Activated B cell treated with CpG ODN at 0.5 μM for 24 hours (primary cell): ENCODE measurements at places on chromosomes 7 and 10. TPM values are rescaled to one million over a fixed set of nuclear protein-coding genes. Genes with fewer than 3 reads are reported as not detected.
A peak's percentile ranks its signal among the peaks of the same experiment; 100 is the strongest.

MRPS33 gene
- 37.5 and 46.4 TPM in 2 replicates for total RNA-seq

ACBD7 gene
- not detected in 2 replicates for total RNA-seq

HACD1 gene
- total RNA-seq: 1.8 and 2.6 TPM in 2 replicates

DNA sequence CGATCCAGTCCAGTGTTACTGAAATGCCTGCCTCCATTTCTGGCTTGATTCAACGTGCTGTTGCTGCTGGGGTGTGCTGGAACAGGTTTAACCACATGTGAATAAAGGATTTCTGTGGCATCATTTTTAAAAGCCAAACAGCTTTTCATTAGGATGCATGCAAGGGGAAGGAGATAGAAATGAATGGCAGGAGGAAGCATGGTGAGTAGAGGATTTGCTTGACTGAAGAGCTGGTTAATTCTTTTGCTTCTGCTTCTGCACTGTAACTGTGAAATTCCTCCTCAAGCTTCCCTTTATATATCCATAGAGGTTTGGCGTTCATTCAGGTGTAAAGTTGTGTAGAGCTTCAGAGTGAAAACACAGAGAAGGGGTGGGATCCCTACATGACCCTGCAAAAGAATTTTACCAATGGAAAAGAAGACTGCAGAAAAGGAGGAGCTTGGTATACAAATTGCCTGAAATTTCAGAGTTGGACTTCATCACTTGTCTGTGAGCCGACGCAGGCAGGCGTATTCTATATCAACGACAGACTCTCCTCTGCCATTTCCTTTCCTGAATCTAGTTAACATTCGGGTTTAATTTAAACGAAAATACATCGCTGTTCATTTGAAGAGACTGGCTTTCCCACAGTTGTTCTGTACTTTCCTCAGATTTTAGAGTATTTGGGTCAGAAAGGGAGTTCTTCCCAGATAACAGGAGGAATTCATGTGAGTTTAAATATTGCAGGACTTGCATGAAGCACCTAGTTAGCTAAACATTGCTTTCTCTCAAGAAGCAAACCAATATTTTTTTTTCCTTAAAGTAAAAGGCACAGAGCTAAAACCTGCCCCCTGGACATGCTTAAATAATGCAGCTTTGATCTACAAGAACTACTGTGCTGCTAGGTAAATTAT lies at the start of gene SOSTDC1:
SOSTDC1 (minus strand) TSS at position 270 of the 893 bp plus-strand sequence; CDS start at position 200, 70 bp downstream.
- H3K4me1 ChIP-seq: no peaks in the 10 kb centered on the region
- H3K27ac ChIP-seq: no peak within 1 kb of the TSS
- H3K27me3 ChIP-seq: peaks cover 4% of the 10 kb centered on the region

DNA sequence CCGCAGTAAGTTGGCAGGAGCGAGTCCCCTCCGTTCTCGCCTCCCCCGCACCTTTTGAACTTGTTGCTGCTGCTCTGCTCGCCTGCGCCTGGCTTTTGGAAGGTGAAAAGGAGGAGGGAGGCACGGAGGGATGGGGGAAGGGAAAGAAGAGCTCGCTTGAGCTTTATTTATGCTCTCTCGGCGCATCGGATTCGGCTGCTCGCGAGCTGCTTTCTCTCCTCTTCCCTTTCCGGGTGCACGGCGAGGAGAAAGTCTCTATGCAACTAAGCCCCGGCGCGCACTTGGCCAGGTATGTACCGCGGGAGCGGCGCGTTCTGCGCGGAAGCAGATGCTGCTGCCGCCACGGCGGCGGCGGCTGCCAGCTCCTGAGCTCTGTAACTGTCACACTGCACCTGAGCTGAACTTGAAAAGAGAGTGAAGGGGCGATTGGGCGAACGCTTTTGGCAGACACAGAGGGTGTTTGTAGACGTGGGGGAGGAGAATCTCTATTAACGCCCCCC lies 551 bp downstream of the KCND2 start:
- no peak overlapping the region for H3K27ac ChIP-seq
- H3K4me1 ChIP-seq: peaks cover 12% of the 10 kb centered on the region
- peaks cover 30% of the 10 kb centered on the region for H3K27me3 ChIP-seq
- no peak for DNase-seq
- H3K36me3 ChIP-seq: no peaks in the 10 kb centered on the region
- H3K4me3 ChIP-seq: peak overlapping the region; percentile 52

GRCh38 chr7:77497079-77497478 lies 40.0 kb upstream of the PTPN12 start:
- no peak for DNase-seq
- peaks cover 4% of the 10 kb centered on the region for H3K36me3 ChIP-seq
- no peak overlapping the region for H3K27ac ChIP-seq
- H3K4me3 ChIP-seq: no peak overlapping the region
- no peaks in the 10 kb centered on the region for H3K4me1 ChIP-seq

DNA sequence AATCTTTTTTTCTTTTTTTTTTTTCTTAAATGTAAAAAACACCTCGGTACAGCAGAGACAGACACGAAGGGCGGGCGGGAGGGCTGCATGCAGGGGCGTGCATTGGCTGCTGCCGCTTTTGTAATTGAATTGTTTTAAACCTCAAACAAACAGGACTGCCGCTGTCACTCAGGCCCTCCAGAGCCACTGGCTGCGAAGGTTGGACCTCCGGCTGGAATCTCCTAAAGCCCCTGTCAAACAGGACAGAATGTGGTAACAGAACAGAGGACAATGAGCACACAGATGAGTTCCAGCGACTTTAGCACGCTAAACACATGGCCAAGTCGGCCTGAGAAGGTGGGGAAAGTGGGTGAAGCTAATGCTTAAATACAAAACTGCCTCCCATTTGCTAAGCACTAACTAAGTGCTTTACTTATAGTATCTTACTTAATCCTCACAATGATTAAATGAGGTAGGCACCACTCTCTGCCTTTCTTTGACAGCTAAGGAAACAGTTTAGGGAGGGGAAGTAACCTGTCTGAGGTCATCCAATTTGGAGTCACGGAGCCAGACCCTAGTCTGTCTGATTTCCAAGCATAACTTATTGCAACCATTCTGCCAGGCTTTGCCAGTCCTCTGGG lies 3.0 kb upstream of the NDST2 start:
- H3K4me1 ChIP-seq: peaks cover 12% of the 10 kb centered on the region
- H3K36me3 ChIP-seq: peaks cover 40% of the 10 kb centered on the region
- H3K27ac ChIP-seq: no peak overlapping the region
- no peak for DNase-seq
